ENCODE measurements at places on chromosomes 2 and 18. TPM values are rescaled to one million over a fixed set of nuclear protein-coding genes. Genes with fewer than 3 reads are reported as not detected.

Gene ADGRF3
- 0.04 TPM for total RNA-seq

Gene WDR75
- 85.3 TPM for total RNA-seq

DNA sequence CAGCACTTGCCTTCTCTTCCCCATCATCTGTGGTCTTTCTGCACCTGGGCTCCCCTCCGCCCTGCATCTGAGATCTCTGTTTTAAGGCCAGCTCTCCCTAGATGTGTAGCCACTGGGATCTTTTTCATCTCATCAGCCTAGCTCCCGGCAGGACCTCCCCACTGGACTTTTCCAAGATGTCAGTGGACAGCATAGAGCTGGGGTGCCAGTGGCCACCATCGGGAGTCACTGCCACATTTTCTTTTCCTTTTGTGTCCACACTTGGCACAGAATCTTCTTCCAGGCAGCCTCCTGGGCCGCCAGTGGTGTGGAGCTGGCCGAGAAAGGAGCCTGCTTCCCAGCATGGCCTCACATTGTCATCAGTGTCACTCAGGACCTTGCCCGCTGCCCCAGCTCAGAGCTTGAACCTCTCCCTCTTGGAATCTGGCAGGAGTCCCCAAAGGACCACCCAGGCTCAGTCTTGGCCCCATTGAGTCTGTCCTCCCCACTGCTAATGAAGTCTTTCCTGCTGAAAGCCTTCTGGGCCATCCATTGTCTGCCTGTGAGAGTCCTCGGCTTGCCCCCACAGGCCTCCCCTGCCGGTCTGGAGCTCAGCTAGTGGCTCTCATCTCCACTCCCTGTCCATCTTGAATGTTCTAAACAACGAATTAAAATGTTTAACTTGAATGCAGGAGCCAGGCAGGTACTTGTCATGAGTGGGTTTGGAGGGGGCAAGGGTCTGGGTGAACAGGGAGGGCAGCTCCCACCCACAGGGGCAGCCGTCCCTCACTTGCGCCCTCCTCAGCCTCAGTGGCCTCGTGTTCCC, 324.4 kb downstream of the GBX2 start:
- DNase-seq, result peak; percentile 49

DNA sequence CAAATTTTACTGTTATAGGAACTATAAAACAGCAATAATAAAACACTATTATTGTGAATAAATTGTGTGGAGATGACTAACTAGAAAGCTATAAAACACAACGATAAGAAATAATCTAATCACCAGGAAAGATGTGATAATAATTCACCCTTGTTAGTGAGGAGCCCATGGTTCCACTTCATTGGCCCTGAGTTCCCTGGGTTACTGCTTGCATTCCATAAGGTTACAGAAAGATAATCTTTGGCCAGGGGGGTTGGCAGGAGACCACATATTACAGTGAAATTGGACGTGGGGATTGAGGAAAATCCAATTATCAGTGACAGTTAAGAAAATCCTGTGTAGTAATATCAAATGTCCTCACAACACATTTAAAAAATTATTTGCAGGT, 2.5 kb upstream of the CPO start:
- no peak for DNase-seq

- DNase-seq, result no peak
Observed at GRCh38 chr2:154995361-154995760, 296.9 kb downstream of the KCNJ3 start.

GRCh38 chr2:187482796-187483195, 34.7 kb upstream of the CALCRL start:
- no peak for DNase-seq
